CD4-positive, alpha-beta T cell treated with Interleukin-15 for 4 hours (primary cell): ENCODE measurements at places on chromosomes 2 and 18.

- DNase-seq = no peak
Measured at GRCh38 chr18:37332628-37333420, 232.8 kb downstream of the CELF4 start.

DNA sequence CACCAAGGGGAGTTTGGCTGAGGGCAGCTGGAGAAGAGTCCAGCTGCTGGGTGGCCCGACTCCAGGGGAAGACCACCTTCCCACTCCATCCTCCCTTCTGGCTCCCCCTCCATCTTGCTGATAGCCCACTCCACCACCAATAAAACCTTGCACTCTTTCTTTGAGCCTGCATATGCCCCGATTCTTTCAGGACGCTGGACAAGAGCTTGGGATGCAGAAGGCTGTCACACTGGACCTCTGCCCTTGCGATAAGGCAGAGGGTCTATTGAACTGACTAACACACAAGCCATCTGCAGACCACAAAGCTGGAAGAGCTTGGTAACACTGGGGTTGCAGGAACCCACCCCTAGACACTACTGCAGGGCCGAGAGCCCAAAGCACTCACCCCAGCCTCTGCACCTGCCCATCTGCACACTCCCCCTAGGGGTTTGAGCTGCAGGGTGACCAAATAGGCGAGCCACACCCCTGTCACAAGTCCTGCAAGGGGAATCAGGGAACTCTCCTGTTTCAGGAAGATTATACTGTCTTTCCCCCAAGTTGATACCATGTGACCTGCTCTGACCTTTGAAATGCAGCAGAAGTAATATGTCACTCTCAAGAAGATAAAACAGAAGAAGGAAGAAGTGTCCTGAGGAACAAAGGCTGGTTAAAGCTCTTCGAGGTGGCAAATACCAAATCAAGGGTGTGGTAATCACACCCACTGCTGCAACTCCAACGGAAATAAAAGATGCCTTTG lies 70.5 kb downstream of the SMAD4 start:
- DNase-seq = no peak

GRCh38 chr2:169363560-169364150 lies 1.3 kb upstream of the LRP2 start:
- DNase-seq = peak; percentile 26

GRCh38 chr18:48889115-48889941 lies 61.4 kb downstream of the SMAD7 start:
- no peak for DNase-seq

- no peak for DNase-seq
Measured at GRCh38 chr2:3285901-3286645, 91.5 kb downstream of the EIPR1 start.

DNA sequence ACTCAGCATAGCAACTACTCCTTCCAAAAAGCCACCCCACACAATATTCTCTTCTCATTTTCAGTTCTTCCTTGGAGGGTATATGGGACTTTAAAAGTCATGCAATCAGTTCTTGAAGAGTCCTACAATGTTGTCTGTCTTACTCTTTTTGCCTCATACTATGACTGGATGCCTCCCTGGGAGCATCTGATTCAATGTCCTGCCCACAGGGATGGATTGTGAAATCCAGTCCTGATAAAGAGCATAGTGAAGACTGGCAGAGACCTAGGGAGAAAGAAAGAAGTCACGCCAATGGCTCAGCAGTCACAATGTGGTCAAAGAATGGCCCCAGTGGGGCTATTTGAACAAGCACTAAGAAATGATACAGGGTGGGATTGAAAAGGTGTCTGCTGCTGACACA lies 155.1 kb upstream of the SERPINE2 start:
- no peak for DNase-seq
